Endothelial cell of umbilical vein (primary cell): ENCODE measurements at places on chromosomes 12 and 14. TPM values are rescaled to one million over a fixed set of nuclear protein-coding genes. Genes with fewer than 3 reads are reported as not detected.

NGB gene
- not detected in 2 replicates for total RNA-seq

CLEC6A gene
- total RNA-seq: not detected in 2 replicates

SLC15A5 gene
- total RNA-seq: not detected in 2 replicates

ANGEL1 gene
- total RNA-seq: 14.8 and 18.4 TPM in 2 replicates

MANSC4 gene
- 0.65 TPM in 1 of 2 replicates, not detected in the other for total RNA-seq
